ENCODE measurements at places on chromosomes 1 and 21.

DNA sequence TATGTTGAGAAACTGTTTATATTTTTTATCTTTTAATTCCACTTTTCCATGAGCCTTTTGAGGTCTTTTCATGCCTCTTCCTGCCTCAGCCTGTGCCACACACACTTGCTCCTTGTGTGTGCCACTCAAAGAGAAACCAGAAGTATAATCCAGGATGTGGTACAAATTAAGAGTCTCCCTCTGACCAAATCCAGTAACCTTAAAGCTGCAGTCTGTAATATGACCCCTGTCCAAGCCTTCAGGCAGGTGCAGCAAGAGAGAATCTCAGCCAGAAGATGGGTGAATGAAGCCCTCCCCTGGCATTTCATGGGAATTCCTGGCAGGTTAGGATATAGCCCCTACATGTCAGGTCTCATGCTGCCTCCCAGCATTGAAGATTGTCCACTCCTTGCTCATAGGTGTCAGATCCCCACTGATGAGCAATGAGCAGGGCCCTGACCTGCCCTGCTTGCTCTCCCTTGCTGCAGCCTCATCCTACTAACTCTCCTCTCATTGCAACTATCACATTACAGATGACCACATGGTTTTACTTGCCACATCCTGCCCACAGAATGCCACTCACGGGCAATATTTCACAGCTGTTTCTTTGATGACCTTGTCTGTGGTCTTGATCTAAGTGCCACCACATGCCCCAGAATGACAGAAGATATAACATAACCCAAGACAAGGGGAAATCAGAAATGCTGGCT is 169.3 kb downstream of the SEC16B start:
- no peak for DNase-seq

GRCh38 chr1:47703156-47703825 is 265.4 kb downstream of the FOXD2 start:
- DNase-seq, result no peak

DNA sequence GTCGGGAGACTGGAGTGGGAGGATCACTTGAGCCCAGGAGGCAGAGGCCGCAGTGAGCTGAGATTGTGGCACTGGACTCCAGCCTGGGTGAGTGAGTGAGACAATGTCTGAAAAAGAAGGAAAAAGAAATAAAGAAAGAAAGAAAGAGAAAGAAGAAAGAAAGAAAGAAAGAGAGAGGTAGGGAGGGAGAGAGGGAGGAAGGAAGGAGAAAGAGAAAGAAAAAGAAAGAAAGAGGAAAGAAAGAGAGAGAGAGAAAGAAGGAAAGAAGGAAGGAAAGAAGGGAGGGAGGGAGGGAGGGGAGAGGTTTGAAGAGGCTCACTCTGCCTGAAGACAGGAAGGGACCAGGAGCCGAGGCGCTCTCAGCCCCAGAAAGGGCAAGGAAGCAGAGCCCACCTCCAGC is 4.8 kb upstream of the TCP10L start:
- no peak for DNase-seq

DNA sequence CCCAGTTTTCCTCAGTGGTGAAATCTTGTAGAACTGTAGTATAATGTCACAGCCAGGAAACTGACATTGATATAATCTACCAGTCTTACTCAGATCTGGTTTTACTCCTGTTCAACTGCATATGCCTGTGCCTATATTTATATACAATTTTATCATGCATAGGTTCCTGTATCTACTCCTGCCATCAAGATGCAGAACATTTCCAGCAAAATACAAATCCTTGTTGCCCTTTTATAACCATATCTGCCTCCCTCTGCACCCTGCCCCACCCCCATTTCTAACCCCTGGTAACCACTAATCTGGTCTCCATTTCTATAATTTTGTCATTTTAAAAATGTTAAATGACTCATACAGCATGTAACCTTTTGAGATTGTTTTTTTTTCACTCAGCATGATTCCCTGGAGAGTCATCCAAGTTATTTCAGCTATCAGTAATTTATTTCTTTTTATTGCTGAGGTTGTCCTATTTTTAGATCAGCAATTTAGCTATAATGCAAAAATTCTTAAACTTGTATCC is 8.1 kb downstream of the UTP25 start:
- peak; percentile 42 for DNase-seq

DNA sequence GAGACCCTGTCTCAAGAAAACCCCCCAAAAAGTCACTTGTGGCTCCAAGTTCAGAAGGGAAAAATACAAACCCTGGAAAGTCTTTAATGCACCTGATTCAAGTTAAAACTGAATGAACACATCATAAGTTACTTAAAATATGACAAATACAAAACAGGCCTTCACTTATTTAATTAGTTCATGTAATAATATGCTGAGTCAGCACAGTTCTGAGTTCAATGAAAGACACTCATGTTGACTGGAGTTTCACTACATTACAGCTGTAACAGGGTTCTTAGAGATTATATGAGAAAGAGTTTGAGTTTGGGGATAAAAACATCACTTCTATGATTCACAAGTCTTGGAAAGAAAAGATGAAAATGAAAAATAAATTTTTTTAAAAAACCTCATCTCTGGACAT is 51.0 kb downstream of the DEGS1 start:
- no peak for DNase-seq

GRCh38 chr1:109243221-109243620 is 6.1 kb upstream of the CELSR2 start:
- DNase-seq, result no peak

- no peak for DNase-seq
Measured at GRCh38 chr1:67190942-67191341, 24.7 kb downstream of the IL23R start.

DNA sequence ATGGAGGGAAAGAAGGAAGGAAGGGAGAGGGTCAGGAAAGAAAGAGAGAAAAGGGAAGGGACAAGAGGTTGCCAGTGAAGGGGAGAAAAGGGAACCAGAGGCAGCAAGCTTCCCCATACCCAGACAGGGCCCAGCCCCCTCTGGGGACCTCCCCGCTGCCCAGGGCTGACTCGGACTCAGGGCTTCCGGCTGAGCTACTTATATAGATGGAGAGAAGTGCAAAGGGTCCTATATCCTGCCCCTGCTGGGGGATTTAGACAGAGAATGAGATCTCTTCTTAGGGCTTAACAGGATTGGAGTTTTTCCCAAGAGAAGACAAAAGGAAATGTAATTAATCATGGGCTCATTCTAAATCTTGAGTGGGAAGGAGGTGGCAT is at the start of gene ETV3L:
Gene ETV3L, minus strand, starts transcription at position 176 of the 377 bp plus-strand sequence. CDS start 285 bp downstream, outside the sequence.
- DNase-seq, result no peak

DNA sequence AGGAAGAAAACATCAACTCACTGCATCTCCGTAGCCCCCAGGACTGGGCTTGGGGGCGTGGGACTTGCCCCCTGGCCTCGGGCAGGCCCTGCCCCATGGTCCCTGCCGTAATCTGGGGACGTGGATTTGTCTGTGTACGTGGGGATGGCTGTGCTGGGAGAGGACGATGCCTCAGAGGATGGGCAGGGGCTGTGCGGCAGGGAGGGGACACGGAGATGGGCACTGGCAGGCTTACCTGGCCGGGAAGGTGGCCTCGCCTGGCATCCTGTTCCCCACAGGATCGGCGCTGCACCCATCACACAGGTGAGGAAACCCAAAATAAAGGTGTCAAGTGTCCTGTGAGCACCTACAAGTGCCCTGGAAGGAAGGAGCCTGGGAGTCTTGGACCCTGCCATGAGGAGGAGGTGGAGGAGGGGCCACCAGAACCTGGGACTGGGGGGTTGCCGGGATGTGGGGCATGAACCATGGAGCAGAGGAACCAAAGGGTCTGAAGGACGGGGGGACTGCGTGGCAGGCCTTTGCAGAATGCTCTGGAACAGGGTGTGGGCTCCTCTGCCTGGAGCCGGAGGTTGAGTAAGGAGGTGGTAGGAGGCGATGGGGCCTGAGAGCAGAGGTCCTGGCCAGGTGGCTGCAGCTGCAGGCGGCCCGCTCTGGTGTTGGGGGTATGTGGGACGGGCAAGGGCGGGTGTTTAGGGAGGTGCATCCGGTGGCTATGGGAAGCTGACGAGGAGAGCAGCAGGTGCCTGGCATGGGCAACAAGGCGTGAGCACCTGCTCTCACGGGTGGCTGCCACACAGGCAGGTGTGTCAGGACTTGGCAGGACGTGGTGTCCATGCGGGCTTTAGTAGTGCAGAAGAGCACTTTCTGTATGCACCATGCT is 27.8 kb upstream of the LRRC3 start:
- no peak for DNase-seq

GRCh38 chr1:178092878-178093493 is 918 bp upstream of the RASAL2 start:
- DNase-seq, result no peak

- no peak for DNase-seq
Measured at GRCh38 chr1:21289700-21290545, at the start of gene ECE1. TSS of gene ECE1 (minus strand) at chr1:21290463. CDS start at chr1:21290414, 49 bp downstream.

GRCh38 chr1:18015719-18016118 is 91.9 kb upstream of the IGSF21 start:
- DNase-seq, result no peak

DNA sequence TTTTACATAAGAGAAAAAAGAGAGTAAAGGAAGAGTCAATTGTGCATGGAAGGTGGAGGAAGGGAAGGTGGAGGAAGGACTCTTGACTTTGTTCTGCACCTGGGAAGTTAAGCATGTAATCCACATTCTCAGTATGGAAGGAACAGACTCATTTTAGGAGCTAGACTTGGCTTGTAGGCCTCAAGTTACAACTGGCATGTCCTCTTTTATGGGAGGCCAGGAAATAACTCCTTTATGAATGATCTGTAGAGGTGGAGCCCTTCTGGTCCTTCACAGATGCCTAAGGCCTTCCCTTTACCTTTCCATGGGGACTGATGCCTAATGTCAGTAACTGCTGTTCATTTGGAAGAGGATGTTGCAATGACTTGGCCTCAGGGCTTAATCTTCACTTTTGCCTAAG is 29.4 kb upstream of the CCSAP start:
- DNase-seq, result no peak

- DNase-seq, result no peak
Measured at GRCh38 chr1:109094377-109094803, 3.8 kb downstream of the TMEM167B start.

All from brain microvascular endothelial cell (primary cell).